D341Med (cell line): ENCODE measurements at places on chromosomes 11 and 22.
A peak's percentile ranks its signal among the peaks of the same experiment; 100 is the strongest.

DNA sequence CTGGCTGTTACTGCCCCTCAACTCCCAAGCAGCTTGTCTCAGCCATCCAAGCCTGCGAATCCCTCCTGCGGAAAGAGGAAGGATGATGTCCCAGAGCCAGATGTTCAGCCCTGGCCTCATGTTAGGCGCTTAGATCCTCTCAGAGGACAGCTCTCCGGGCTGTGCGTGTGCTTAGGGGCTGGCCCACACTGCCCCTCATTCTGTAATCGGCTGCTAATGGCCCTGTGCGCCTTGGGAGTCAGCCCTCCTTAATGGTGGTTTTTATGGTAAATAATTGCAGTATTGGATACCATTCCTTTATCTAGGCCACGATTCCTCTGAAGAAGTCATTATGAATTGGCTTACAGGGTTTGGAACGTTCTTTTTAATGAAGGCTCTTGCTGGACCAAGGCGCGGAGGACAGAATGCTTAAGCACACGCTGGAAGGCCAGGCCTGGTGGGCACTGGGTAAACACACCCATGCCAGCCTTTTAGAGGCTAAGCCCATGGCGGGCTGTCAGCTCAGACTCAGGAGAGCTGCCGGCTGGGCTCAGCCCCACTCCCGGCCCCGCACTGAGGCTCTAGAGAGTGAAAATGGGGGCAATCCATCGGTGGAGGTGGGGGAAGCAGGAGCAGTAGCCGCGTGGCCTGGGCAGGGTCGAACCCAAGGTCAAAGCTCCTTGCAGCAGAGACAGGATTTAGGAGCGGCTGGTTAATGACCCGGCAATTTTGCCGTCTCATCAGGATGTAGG, 1157.5 kb downstream of the BRD1 start:
- no peak for DNase-seq

DNA sequence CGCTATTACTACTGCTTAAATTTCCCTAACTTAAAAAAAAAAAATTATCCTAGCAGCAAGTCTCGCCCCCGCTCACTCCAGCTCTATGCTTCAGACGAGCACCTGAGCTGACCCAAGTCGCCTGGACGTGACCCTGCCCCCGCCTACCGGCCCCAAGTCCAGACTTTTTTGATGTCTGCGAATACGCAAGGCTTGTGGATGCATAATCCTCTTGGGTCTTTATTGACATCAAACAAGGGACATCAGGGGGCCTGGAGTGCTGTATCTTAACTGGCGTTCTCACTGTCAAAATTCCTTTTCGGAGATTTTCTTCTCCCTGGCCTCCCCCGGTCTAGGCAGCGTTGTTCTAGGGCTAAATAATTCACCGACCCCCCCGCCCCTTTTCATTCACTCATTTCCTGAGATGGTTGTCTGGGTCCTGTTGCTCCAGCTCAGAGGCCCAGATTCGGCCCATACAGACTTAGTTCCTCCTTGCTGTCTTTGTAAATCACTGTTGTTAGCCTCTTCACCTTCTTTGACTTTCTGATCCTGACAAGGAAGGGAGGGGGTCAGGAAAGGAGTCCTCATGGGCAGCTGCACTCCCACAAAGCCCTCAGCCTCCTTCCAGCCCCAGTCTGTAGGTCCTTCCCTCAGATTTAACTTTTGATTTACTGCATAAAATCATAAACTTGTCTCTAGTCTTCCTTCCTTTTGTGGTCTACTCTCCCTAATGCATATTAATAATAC, 601 bp upstream of the LRP4 start:
- no peak for DNase-seq

DNA sequence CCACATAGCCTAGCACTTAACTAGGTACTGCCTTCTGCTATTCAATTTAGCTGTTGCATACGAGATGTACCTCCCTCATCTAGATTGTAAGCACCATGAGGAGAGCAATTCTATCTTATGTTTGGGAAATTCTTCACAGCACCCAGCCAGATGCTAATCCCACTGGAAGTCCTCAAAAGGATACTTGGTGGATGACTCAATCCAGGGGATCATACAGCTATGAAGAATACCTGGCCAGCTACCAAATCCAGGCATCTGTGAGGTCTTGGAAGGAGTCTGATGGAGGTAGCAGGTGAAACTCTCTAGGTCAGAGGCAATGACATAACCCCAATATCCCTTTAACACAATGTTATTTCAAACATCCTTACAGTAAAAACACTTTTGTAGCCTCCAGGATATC, 167.8 kb upstream of the NCAM1 start:
- DNase-seq: no peak

DNA sequence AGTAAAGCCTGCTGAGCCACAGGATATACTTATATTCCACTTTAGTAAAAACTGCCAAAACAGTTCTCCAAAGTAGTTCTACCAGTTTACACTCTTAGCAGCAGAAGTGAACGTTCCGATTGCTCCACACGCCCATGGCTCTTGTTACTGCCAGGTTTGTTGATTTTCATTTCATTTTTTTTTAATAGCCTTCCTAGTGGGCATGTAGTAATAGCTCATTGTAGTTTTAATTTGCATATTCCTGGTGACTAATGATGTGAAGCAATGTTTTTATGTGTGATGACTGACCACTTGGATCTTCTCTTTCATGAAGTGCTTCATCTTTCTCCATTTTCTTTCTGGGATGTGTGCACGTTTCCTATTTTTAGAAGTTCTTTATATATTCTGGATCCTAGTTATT, 4.8 kb upstream of the C11orf97 start:
- no peak for DNase-seq

GRCh38 chr11:70040452-70040851, 37.7 kb upstream of the ANO1 start:
- DNase-seq: no peak

DNA sequence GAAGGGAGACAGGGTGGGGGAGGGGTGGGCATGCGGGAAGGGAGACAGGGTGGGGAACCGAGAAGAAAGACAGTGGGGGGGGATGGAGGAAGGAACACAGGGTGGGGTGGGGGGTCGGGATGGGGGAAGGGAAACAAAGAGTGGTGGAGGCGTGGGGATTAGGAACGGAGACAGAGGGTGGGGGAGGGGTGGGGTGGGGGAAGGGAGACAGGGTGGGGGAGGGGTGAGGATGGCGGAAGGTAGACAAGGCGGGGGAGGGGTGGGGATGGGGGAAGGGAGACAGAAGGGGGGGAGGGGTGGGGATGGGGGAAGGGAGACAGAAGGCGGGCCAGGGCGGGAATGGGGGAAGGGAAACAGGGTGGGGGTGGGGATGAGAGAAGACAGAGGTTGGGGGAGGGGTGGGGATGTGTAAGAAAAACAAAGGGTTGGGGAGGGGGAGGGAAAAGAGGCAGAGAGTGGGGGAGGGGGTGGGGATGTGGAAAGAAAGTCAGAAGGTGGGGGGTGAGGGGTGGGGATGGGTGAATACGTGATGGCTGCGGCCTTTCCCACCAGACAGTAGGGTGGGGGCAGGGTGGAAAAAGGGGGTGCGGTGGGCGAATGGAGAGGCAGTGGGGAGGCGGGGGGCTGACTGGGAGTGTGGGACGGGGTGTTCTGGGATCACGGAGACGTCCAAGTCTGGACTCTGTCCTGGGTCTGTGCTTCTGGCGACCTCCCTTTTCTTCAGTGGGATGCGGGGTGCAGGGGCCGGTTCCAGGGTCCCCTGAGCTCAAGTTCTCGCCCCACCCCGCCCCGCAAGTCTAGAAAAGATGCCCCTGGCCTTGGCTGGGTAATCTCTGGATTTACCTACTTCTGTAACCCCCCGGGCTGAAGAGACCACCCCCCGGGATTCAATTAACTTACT, 744 bp downstream of the PRAME start:
- peak; percentile 64 for DNase-seq

- DNase-seq: no peak
Measured at GRCh38 chr22:37122598-37123180, 13.2 kb upstream of the TMPRSS6 start.

DNA sequence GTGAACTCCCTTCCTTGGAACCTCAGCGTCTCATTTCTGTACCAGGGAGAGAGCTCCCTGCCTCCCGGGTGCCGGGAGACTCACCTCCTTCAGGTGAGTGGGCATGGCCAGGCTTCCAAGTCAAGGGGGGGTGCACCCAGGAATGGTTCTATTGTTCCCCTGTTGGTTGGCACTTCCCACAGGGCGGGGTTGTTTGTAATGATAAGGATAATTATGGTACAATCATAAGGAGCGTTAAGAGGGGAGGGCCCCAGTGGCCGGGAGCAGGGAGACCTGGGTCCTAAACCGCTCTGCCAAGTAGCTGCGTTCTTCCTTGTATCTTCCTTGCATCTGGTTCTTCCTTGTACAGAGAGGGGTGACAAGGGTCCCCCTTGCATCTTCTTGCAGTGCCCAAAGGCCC, 79.1 kb downstream of the LRRC32 start:
- no peak for DNase-seq

- no peak for DNase-seq
Measured at GRCh38 chr11:95832763-95833162, 42.5 kb downstream of the CEP57 start.

DNA sequence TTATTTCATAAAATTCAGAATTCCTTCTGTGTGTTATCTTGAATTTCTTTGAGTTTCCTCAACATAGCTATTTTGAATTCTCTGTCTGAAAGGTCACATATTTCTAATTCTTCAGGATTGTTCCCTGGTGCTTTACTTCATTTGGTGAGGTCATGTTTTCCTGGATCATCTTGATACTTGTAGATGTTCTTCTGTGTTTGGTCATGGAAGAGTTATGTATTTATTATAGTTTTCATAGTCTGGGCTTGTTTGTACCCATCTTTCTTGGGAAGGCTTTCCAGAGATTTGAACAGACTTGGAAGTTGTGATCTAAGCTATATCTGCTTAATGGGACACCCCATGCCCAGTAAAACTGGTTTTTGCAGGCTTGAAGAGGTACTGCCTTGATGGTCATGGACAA, 149.6 kb downstream of the METTL15 start:
- no peak for DNase-seq

DNA sequence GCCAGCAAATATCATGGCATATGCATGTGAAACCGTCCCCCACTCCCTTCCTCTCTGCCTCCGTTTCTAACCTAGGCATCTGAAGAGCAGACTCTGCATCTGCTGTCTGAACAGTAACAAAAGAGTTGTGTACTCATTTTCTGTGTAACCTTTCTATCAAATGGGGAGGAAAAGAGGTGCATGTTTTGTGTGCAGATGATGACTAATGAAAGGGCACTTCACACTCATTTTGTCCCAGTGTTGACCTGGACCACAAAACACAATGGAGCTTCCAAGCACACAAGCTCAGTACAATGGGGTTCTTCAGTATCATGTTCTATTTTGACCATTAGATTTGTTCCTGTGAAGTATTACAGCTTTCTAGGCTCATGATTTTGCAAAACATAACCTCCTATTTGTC, 13.0 kb downstream of the JHY start:
- DNase-seq: no peak

GRCh38 chr11:5242933-5243815, 6.5 kb downstream of the HBG1 start:
- DNase-seq: no peak

- no peak for DNase-seq
Measured at GRCh38 chr11:102240502-102240901, 76.8 kb upstream of the BIRC3 start.
